ENCODE measurements at places on chromosomes 16 and 17.
A peak's percentile ranks its signal among the peaks of the same experiment; 100 is the strongest.

- DNase-seq, result no peak
These were observed 36.8 kb upstream of the ZC3H18 start for GRCh38 chr16:88533381-88533917.

DNA sequence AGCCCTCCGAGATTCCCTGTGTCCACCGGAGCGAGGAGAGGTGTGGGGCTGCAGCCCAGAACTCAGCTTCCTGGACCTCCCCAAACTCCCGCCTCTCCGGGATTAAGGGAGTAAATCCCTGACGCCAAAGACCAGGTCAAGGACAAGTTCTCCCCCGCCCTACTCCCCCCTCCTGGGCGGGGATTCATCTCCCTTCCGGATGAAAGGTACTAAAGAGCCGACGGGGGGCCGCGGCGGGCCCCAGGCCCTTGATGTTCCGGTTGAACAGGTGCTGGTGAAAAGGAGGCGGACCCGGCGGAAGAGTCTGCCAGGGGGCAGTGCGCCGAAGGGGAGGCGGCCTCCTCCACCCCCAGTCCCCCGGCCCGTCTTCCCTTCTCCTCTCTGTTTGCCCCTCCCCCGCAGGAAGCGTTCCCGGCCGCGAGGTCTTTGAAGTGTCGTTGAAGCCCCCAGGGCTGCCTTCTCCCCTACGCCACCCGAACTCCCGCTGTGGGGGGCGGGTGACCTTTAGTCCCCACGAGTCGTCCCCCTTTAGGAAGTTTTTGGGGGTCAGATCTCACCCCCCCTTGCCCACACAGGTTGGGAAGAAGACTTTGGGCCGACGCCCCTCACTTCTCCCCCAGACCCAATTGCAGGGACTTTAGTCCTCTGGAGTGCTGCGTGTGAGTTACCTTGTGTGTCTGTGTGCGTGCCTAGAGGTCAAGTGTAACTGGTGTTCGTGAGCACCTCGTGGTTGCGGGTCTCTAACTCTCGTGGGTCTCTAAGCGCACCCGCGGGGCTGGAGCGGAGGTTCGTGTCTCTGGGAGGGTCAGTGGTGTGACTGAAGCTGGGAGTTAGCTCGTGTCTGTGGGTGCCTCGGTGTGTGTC, 1.1 kb upstream of the MLLT6 start:
- peak; percentile 95 for DNase-seq

- DNase-seq, result peak; percentile 53
These were observed 27.3 kb downstream of the USP7 start for GRCh38 chr16:8936421-8936820.

- DNase-seq, result no peak
These were observed 5.3 kb upstream of the WDR24 start for GRCh38 chr16:695355-696089.

GRCh38 chr16:1579214-1579613, 32.7 kb downstream of the IFT140 start:
- DNase-seq, result no peak

GRCh38 chr17:4068918-4069317, 73.9 kb downstream of the ZZEF1 start:
- no peak for DNase-seq

- DNase-seq, result peak; percentile 58
These were observed 27.6 kb downstream of the STAT5B start for GRCh38 chr17:42248351-42249179.

DNA sequence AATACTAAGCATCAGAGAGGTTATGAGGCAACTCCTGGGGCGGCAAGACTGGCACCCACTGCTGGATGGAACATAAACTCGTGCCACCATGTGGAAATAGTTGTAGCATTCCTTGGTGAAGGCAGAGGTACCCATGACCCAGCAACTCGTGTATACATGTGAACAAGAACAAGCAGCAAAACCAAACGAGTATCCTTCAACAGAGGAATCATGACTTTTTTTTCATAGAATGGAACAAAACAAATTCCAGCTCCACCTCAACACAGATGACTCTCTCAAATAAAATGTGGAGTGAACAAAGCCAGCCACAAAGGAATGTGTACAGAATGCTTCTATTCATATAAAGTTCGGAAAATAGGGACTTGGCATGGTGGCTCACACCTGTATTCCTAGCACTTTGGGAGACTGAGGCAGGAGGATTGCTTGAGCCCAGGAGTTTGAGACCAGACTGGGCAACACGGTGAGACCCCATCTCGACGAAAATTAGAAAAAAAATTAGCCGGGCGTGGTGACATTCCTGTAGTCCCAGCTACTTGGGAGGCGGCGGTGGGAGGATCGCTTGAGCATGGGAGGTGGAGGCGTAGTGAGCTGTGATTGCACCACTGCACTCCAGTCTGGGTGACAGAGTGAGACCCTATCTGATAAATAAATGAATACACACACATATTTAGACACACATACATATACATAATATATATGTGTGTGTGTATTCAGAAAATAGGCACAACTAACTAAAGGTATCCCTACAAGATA, 35.3 kb downstream of the B9D1 start:
- no peak for DNase-seq

GRCh38 chr17:66466840-66467367, 164.5 kb downstream of the PRKCA start:
- DNase-seq, result peak; percentile 43

GRCh38 chr16:85175724-85176233, 63.5 kb upstream of the CIBAR2 start:
- no peak for DNase-seq
